ENCODE measurements at places on chromosomes 2 and 18.

DNA sequence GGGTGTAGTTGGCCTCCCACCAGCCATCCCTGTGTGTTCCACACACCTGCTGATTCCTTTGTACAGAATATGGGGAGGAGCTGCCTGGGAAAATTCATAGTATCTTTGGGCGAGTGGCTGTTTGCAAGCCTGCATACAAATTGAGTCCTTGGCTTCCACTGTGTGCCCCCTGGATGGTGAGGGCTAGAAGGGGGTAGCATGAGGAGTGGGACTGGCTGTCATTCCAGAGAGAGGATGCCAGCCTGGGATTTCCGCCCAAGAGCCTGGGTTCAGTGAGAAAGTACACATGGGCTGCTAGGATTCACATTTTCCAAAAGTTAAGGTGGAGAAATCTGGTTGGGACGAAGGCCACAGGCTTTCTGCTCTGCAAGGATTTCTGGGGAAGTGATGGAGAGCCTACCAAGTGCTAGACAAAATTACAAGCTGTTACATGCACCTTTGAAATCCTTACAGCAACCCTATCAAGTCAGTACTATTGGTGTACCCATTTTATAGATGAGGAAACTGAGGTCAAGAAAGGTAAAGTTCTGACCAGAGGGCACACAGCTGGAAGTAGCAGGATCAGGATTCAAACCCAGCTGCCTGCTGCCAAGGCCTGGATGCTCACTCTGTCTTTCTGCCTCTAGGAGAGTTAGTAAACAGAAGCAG is 606 bp upstream of the TOGARAM2 start:
- DNase-seq: no peak

- DNase-seq: no peak
Measured at GRCh38 chr2:236073867-236074655, 94.1 kb downstream of the GBX2 start.

DNA sequence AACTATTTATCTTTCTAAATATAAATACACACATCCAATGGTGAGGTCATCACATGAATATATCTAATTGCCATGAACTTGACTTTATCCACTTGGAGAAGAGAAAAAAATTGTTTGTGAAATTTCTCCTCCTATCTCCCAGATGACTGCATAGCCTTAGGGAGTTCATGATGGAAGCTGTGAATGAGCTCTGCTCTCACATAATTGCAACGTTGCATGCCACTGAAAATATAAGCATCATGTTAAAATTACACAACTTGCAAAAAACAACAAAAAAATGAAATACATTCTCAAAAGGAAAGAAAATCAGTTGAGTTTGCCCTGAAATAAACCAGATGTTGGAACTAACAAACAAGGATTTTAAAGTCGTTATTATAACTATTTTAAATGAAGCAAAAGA is 50.6 kb upstream of the OSR1 start:
- DNase-seq: no peak

GRCh38 chr18:63073481-63073880 is 246.1 kb downstream of the BCL2 start:
- DNase-seq: no peak

GRCh38 chr2:66563473-66563872 is 128.5 kb downstream of the MEIS1 start:
- DNase-seq: no peak

DNA sequence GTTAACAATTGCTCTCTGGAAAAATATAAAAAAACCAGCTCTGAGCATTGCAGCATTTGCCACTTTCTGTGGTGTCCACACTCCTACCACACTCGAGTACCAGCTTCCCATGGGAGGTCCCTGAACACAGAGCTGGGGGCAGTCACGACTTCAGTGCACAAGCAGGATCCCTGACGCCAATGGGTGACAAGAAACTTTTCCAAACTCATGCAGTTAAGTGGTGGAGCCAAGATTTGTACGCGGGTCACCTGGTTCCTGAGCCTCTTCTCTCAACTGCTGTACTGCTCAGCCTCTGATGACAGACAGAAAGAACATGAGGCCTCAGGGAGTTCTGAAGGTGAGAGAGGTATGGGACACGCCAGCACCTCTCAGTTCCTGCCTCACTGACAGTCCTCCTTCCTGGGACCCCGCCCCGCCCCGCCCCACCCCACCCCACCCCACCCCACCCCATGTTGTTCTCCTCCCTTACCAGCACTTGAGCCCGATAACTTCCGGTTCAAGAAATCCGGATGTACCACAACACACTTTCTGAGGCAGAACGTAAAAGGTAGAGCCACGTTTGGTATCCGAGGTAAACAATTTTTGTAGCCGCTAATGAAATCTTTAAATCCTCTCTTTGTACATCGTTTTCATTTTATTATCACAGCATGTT is 287.6 kb downstream of the MYCN start:
- DNase-seq: no peak

DNA sequence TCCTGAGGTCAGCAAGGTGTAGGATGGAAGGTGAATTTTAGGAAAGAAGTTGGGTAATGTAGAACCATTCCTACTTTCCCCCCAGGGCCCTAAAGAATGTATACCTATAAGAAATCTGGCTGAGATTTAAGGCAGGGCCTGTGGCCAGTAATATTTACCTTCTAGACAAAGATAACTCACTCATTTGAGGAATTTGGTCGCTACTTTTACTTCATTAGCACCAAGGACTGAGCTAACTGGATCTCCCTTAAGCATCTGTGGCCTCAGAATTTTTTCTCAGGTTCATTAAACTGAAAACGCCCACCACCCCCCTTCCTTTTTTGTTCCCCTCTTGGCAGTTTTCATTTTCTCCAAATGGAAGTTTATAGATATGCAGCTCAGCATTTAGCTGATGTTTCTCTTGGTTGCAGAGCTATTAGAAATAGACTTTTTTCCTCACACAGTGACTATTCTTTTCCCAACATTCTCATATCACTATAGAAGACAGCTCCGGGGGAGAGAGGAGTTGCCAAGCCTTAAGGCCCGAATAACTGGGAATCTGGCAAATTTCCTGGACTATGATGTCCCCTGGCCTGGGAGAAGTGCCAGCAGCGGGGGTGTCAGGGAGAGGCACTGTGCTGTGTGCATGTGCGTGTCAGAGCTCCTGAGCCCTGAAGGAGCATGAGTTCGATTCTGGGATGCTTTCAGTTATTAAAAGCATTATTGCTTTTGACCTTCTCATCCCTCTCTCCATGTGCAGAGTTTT is 310.9 kb downstream of the PRKCE start:
- no peak for DNase-seq

- no peak for DNase-seq
Measured at GRCh38 chr2:207643892-207644291, 18.7 kb upstream of the METTL21A start.

DNA sequence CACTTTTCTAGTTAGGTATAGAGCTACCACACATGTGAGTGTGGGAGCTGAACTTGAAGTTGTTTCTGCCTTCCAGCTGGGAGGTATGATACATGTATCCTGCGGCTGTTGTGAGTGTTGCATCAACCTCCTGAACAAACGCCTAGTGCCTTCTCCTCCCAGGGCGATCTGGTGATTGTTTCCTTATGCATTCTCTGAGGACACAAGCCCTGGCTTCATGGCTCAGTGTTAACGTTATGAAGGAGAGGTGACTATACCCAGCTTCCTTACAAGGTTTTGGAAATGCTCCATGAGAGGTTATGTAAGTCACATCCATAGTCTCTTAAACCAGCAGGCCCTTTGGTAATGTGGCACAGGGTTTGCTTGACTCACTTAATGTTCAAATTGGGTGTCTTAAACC is 64.9 kb downstream of the SPRED2 start:
- DNase-seq: peak; percentile 68

DNA sequence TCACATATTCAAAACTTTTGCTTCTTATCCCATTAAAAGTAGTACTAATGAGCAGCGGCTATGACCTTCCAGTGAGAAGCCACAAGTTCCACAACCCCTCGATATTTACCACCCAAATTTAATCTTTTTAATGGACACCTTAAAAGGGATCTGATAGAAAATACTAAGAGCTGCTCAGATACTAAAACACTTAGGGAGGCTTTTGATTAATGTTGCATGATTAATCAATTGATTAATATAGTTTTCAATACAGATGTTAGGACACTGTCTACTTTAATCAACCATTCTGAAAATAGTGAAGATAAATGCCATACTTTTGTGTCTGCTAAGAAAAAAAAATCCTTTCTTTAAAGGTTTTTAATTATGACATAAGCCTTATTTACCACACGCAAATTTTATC is 1312.8 kb upstream of the ACVR2A start:
- DNase-seq: no peak

GRCh38 chr2:239169311-239170048 is 231.3 kb downstream of the HDAC4 start:
- DNase-seq: peak; percentile 19

DNA sequence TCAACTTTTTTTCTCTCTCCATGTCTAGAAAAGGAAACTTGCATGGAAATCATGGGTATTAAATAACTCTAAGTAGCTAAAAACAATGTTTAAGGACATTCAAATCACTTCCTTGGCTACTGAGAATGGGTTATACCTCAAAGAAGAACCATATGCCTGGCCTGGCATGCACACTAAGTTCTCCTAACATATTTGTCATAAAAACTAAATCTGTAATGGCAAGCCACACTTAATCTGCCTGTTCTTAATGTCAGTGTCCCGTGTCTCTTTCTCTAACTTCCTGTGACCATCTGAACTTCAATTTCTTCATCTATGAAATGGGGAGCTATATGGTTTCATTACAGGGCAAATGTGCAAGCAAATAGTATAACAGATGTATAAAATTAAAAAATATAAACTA is 11.1 kb downstream of the PDE1A start:
- DNase-seq: no peak

GRCh38 chr2:41026613-41027012 is 574.7 kb upstream of the SLC8A1 start:
- DNase-seq: no peak

DNA sequence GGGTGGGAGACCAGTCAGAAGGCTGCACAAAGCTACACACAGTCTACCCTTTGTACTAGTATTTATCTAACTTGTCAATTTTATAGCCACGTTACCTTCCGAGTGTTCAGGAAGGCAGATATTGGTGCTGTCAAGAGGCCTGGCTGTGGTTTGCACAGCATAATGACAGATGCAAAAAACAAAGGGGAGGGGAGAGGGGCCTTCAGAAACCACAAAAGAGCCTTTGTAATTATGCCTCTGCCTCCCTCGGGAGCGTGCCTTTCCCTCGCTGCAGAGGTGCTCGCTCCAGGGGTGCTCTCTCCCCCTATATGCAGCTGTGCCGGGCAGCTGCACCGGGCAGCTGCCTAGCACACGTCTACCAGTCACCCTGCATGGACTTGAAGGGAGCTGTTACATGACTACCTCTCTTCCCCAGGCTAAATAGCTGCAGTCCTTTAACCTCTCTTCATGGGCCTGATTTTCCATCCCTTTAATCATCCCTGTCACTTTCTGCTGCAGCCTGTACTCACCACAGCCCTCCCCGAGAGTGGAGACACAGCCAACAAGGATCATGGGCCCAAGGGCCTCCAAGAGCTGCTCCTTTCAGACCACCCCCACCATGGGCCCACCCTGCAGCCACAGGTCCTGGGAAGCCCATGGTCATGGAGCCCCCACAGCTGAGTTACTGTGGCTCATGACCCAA is 168.4 kb upstream of the PKDCC start:
- no peak for DNase-seq

DNA sequence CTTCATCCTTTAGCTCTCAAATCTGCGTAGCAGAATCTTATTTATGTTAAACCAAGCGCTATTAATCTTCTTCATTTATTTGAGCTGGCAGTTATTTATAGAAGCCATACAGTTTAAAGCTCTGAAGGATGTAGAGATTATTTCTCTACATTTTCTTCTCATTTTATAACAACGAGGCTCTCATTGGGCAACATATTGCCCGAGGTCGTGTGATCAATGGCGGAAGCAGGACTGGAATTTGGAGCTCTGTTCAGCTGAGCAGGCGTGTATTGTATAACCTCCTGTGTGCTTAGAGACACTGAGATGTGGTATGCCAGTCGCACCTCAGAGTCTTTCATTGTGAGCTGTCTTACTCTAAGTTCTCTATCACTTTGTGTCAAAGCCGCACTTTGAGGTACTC is 17.5 kb upstream of the DRC1 start:
- DNase-seq: no peak

GRCh38 chr18:41449612-41450011 is 505.4 kb upstream of the PIK3C3 start:
- no peak for DNase-seq

DNA sequence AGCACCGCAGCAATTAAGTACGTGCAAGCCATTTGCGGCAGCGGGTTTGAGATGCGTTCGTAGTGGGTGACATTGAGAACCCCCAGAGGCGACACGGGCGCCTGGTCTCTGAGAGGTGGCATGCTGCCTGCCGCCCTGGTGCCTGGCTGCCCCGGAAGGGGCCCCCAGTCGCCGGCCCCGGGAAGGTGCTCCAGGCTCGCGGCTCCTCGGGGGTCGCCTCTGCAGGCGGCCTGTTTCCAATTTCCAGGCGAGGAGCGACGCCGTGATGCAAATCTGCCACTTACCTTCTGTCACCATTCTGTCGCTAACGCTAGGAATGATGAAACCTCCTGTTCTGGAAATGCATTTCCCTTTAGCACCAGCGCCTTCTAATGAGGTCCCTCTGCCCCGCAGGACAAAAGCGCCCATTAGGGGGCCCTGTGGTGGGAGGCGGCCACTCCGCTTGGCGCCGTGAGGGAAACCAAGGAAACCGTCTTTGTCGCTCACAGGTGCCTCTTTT is 13.0 kb downstream of the KIF5C start:
- DNase-seq: peak; percentile 59

GRCh38 chr2:237629188-237629534 is 1.8 kb downstream of the LRRFIP1 start:
- no peak for DNase-seq

- DNase-seq: no peak
Measured at GRCh38 chr2:56763683-56764082, 579.9 kb downstream of the CCDC85A start.

- DNase-seq: no peak
Measured at GRCh38 chr2:128608921-128609880, 290.5 kb upstream of the HS6ST1 start.

GRCh38 chr2:15448250-15448839 is 112.8 kb downstream of the NBAS start:
- no peak for DNase-seq

DNA sequence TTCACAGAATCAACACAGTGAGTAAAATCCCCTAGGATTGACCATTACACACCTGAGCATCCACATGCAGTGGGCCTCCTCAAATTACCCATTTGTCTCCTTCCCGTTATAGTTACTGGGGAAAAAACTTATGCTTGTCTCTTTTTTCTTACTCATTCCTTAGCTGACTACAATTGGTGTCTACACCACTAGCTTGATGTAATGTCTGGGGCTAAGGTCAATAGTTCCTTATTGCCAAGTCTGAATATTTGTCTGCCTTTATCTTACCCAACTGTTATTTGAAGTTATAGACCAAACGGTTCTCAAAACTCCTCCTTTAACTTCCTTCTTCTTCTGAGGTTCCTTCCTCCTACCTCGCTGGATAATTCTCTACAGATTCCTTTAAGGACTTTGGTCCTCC is 41.9 kb upstream of the TMEM17 start:
- no peak for DNase-seq

DNA sequence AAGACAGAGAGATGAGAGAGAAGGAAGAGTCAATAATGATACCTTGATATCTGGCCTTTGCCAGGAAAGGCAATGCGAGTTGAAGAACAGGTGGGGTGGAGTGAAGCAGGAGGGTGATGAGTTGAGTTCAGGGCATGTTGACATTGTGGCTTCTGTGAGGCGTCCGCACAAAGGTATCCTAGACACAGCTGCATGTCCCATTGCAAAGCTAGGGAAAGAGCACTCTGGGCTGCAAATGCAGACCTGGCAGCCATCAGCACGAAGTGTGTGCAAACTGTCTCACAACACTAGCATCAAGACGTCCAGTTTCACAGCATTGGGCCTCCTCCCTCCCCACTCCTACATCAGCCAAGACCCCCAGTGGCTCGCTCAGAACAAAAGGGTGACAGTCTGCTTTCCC is 36.1 kb downstream of the TEX51 start:
- DNase-seq: no peak

GRCh38 chr2:235851828-235852525 is 316.2 kb downstream of the GBX2 start:
- DNase-seq: no peak

Data from mesendoderm (in vitro differentiated cells).